GM06990 (cell line): ENCODE measurements at places on chromosomes 12 and 14.

DNA sequence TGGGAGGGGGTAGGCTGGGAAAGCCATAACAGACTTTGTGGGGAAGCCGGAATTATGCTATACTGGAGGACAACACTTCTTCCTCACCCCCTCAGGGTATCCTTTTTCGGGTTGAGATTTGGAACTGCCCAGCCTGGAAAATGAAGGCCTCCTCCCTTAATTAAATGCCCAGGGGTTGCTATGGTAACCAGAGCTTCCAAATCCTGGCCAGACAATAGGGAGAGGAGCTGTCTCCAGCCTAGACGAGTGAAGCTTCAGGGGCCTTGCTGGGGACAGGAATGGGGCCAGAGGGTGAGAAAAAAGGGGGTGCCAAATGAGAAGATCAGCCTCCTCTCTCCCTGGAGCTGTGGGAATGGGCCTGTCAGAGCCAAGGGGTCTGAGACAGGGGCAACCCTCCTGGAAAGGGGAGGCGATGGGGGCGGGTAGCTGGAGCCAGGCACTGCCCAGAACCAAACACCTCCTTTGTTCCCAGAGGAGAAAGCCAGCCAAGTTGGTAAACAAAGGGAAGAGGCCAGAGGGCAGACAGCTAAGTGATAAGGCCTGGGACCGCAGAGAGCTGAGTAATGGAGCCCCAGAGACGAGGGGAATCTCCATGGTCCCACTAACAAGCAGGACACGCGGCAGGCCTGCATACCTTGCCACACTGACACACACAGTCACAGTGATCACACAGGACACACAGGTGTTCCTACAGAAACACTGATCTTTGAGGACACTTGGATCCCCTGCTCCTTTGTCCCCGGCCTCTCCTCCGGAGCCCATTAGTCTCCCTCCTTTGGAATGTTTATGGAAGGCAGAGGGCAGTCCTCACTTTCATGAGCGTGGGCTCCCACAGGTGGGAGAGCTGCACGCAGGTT lies 17.9 kb upstream of the RND1 start:
- no peak for DNase-seq

DNA sequence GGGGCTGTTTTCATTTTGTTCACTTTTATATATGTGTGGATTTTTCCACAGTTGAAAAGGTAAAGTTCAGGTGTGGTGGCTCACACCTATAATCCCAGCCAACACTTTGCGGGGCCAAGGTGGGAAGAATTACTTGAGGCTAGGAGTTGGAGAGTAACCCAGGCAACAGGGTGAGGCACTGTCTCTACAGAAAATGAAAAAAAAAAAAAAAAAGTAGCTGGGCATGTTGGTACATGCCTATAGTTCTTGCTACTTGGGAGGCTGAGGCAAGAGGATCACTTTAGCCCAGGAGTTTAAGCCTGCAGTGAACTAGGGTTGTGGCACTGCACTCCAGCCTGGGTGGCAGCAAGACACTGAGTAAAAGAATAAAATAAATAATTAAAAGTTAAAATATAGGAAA lies 326.5 kb downstream of the NAV3 start:
- DNase-seq = no peak

GRCh38 chr14:90722590-90722989 lies 93.6 kb downstream of the TTC7B start:
- DNase-seq = no peak

- no peak for DNase-seq
Measured at GRCh38 chr12:28759333-28759732, 389.7 kb upstream of the FAR2 start.

GRCh38 chr12:130350715-130351114 lies 13.0 kb downstream of the PIWIL1 start:
- DNase-seq = no peak

DNA sequence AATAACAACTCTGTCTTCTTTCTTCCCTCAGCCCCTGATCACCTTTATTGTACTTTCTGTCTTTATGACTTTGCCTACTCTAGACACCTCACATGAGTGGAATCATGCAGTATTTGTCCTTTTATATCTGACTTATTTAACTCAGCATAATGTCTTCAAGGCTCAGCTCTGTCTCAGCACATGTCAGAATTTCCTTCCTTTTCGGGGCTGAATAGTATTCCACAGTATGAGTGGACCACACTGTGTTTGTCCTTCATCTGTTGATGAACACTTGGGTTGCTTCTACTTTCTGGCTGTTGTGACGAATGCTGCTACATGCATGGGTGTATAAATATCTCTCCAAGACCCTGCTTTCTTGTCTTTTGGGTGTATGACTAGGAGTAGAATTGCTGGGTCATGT lies 117.6 kb downstream of the KIF26A start:
- DNase-seq = no peak

DNA sequence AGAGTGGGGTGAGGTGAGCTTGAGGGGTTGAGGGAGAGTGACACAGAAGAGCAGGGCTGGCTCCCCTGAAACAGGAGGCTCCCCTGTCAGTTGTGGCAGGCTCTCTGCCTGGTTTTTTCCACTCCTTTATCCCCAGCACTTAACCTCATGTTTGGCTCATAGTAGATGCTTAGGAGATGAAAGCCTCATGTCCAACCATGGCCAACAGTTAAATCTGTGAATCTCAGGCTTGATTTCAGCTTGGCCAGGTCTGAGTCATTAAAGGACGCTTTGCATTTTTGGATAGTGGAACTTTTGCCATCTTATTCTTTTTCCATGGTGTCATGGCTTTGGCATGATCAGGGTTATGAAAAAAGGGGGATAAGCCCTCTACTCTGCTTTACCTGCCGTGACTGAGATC lies 117.2 kb downstream of the CACNA1C start:
- DNase-seq = no peak

- no peak for DNase-seq
Measured at GRCh38 chr12:59429766-59430165, 166.1 kb upstream of the SLC16A7 start.

GRCh38 chr14:104386151-104386841 lies 193.3 kb upstream of the C14orf180 start:
- no peak for DNase-seq
